ENCODE measurements at places on chromosomes 13 and 19. TPM values are rescaled to one million over a fixed set of nuclear protein-coding genes. Genes with fewer than 3 reads are reported as not detected.

DNA sequence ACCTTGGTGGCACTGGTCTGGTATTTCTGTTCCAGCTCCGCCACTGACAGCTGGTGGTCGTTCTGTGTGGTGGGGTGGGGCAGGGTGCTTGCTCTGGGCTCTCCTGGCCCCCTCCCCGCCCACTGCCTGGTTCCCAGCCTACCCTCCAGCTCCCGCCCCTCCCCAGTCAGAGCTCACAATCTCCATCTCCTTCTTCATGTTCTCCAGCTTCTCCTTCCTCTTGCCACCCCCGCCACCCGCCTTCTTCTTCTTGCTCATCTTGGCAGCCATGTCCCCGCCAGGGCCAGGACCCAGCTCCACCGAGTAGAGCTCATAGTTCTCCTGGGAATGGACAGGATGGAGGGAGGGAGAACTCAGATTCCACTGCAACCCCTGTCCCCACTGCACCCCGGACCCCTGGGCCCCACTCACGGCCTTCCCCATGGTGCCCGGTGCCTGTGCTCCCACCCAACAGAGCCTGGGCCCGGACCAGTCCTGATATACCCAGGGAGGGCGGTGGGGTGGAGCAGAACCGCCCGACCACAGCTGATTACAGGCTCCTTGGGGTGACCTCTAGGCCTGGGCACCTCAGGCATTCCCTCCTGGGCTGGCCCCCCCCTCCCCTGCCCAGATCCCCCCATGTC, at the start of gene ATP4A:
ATP4A (minus strand) TSS at position 452 of the 623 bp plus-strand sequence; CDS start at position 423, 29 bp downstream.
- H3K4me1 ChIP-seq = no peaks in the 10 kb centered on the region
- DNase-seq = no peak
- H3K27me3 ChIP-seq = peaks cover 5% of the 10 kb centered on the region
- H3K36me3 ChIP-seq = no peaks in the 10 kb centered on the region

- H3K27ac ChIP-seq = no peak overlapping the region
- H3K36me3 ChIP-seq = no peaks in the 10 kb centered on the region
- DNase-seq = no peak
- no peaks in the 10 kb centered on the region for H3K4me1 ChIP-seq
- no peaks in the 10 kb centered on the region for H3K27me3 ChIP-seq
Observed at GRCh38 chr13:73138638-73139491, 80.1 kb downstream of the KLF5 start.

The SIGLEC7 gene
- not detected for total RNA-seq

DNA sequence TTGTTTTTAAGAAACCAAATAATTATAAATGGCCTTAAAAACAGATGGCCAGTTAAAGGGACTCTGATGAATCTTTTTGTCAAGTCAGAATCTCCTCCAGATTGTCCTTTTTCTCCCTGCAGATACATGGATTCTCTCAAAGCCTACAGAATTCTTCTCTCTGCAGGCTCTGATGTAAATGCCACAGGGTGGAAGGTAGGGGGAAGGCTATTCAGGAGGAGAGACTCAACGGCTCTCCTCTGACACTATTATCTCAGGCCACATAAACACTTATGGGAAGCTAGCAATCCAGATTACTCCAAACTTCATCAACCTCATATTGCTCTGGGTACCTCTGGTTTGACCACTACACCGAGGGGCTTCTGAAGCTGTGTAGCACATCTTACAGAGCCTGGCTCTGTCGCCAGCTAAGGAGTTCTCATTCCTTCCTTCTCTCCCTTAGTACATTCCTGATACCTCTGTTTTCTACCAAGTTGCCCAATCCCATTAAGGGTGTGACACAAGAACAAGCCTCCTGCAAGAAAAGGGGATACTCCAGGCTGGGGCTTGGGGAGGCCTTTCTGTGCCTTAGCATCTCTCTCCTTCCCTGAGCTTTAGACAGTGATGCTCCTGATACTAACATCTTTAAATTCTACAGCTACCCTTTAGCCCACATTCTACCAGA, 14.9 kb downstream of the LCP1 start:
- no peaks in the 10 kb centered on the region for H3K27me3 ChIP-seq
- peak overlapping the region; percentile 38 for H3K4me3 ChIP-seq
- H3K4me1 ChIP-seq = peaks cover 4% of the 10 kb centered on the region
- no peak for DNase-seq
- no peaks in the 10 kb centered on the region for H3K36me3 ChIP-seq
- peak overlapping the region; percentile 19 for H3K27ac ChIP-seq

The SPC24 gene
- 0.73 TPM for total RNA-seq

DNA sequence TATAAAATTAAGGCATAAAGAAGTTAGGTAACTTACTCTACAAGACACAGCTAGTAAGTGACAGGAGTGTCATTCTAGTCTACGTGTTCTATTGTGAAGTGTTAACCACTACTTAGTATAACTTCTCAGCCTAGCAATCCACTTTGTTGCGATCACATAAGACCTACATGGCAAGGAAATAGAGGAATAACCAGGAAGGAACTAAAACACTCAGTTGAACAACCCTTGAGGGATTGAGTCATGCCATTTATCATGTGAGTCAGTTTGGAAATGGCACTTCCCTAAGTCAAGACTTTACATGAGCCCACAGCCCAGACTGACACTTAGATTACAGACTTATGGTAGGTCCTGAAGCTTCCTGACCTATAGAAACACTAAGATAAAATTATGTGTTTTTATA, 279.5 kb upstream of the PCDH20 start:
- H3K27me3 ChIP-seq = no peaks in the 10 kb centered on the region
- H3K27ac ChIP-seq = no peak overlapping the region
- H3K36me3 ChIP-seq = no peaks in the 10 kb centered on the region
- H3K4me1 ChIP-seq = no peaks in the 10 kb centered on the region

- H3K27me3 ChIP-seq = no peaks in the 10 kb centered on the region
- no peak overlapping the region for H3K27ac ChIP-seq
- no peaks in the 10 kb centered on the region for H3K36me3 ChIP-seq
- no peak for DNase-seq
Observed at GRCh38 chr13:87903553-87903952, 232.4 kb downstream of the SLITRK5 start.

DNA sequence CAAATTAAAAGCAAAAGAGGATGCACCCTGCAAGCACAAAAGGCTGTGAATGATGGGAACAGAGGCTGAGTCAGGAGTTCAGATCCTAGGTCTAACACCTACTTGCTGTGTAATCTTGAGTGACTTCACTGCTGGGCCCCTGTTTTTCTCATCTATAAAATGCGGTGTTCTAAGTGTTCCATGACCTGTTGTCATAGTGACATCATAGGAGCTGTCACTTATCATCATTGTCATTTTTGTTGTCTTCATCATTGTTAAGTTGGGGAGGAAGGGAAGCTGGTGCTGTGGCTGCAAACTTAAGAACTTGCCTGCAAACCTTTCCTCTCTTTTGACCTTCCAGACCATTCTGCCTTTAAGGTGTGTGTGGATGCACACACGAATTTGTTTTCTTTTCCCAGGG, 20.6 kb downstream of the ACSBG2 start:
- no peaks in the 10 kb centered on the region for H3K36me3 ChIP-seq
- H3K4me3 ChIP-seq = no peak overlapping the region
- no peak overlapping the region for H3K27ac ChIP-seq
- H3K4me1 ChIP-seq = no peaks in the 10 kb centered on the region
- H3K27me3 ChIP-seq = no peaks in the 10 kb centered on the region

The PDX1 gene
- total RNA-seq = not detected

- no peak overlapping the region for H3K4me3 ChIP-seq
- no peaks in the 10 kb centered on the region for H3K36me3 ChIP-seq
- H3K27ac ChIP-seq = no peak overlapping the region
- DNase-seq = no peak
Observed at GRCh38 chr13:107258599-107259187, 690.8 kb upstream of the ARGLU1 start.

DNA sequence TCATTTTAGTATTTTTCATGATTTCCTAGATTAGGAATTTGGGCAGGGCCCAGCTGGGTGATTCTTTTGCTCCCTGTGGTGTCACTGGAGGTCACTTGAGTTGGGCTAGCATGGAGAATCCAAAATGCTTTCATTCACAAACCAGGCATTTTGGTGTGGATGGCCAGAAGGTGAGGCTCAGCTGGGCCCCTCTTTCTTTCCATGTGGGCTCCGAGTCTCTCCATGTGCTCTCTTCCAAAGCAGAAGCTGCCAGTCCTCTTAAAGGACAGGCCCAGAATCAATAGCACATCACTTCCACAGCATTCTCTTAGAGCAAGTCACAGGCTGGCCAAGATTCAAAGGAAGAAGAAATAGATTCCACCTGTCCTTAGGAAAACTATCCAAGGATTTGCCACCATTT, 21.8 kb upstream of the IGLON5 start:
- no peak overlapping the region for H3K27ac ChIP-seq
- no peaks in the 10 kb centered on the region for H3K36me3 ChIP-seq
- H3K4me1 ChIP-seq = no peaks in the 10 kb centered on the region
- no peak for DNase-seq
- H3K27me3 ChIP-seq = no peaks in the 10 kb centered on the region

DNA sequence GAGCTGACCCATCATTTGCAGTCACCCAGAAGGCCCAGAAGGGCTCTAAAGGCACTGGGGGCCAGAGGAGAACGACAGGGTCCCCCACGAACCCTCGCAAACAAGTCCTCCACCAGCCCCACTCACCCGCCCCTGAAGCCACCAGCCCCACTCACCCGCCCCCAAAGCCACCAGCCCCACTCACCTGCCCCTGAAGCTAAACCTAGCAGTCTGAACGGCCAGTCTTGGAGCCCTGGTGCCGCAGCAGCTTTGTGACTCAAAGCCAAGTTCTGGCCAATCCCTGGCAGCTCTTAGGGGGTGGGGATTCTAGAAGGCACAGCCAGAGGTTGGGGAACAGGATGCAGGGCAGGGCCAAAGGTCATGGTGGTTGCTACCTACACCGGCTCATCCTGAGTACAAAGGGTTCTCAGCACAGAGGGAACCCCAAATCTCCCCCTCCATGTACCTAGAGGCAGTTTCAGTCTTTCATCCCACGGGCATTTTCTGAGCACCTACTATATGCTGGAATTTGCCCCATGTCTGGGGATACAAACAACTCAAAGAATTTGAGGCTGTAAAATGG, at the start of gene IQCN:
IQCN (minus strand) TSS at position 234 of the 562 bp plus-strand sequence. CDS start 4,974 bp downstream, outside the sequence.
- no peak within 1 kb of the TSS for H3K4me3 ChIP-seq
- peak within 1 kb of the TSS; percentile 70 for H3K27ac ChIP-seq
- no peaks in the 10 kb centered on the region for H3K36me3 ChIP-seq
- H3K4me1 ChIP-seq = peaks cover 16% of the 10 kb centered on the region
- no peaks in the 10 kb centered on the region for H3K27me3 ChIP-seq
- DNase-seq = no peak

The SYNGR4 gene
- total RNA-seq = not detected

GRCh38 chr13:94708031-94708859, 4.1 kb downstream of the SOX21 start:
- no peak for DNase-seq
- H3K27ac ChIP-seq = no peak overlapping the region
- peak overlapping the region; percentile 16 for H3K4me3 ChIP-seq

DNA sequence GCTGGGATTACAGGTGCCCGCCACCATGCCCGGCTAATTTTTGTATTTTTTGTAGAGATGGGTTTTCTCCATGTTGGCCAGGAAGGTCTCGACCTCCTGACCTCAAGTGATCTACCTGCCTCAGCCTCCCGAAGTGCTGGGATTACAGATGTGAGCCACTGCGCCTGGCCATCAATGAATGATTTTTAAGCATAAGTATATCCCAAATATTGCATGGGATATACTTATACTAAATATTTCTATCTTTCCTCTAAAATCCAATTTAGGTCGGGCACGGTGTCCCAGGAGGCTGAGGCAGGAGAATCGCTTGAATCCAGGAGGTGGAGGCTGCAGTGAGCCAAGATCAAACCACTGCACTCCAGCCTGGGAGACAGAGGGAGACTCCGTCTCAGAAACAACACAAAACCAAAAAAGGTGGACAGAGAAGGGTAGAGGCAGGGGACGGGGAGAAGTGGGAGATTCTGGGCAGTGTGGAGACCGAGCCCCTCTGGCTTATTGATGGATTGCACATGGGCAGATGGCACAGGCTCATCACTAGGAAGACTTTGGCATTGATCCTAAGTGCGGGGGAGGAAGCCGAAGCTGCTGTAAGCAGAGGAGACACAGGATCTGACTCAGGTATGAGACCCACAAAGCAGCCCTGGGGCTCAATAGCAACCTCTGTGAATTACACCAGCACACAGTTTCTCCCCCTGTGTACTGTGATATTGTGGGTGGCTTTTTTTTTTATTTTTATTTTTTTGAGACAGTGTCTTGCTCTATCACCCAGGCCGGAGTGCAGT, 13.5 kb downstream of the ARRDC5 start:
- H3K27me3 ChIP-seq = no peaks in the 10 kb centered on the region
- H3K4me3 ChIP-seq = no peak overlapping the region
- H3K4me1 ChIP-seq = no peaks in the 10 kb centered on the region
- H3K36me3 ChIP-seq = no peaks in the 10 kb centered on the region
- H3K27ac ChIP-seq = no peak overlapping the region

The PSG11 gene
- not detected for total RNA-seq

GRCh38 chr13:43933378-43933777, 53.7 kb downstream of the LACC1 start:
- H3K27ac ChIP-seq = no peak overlapping the region
- DNase-seq = no peak
- H3K36me3 ChIP-seq = no peaks in the 10 kb centered on the region

The RNF113B gene
- total RNA-seq = not detected

The LRRC63 gene
- total RNA-seq = 1.7 TPM

DNA sequence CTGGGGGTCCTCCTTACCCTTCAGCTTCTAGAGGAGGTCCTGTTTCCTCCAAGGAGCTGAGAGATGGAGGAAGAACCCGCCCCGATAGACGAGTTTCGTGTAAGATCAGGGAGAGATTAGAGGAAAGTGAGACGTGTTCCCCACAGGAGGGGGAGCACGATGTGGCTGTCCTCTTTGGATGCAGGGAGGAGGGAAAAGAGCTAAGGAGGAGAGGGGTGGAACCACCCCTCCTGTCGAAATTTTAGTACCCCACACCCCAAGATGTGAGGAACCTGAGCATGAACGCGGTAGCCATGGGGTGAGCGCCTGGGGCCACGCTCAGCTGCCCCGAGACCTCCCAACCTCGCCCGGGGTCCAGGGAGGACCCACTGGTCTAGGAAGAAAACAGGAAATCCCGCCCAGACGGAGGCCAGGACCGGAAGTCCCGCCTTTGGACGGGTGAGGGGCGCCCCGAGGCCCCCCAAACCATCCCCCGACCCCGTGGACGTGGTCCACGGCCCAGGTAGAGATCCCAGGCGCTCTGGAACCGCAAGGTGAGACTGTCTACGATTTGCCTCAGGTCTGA, 1.2 kb downstream of the AKT1S1 start:
- DNase-seq = peak; percentile 57
- no peaks in the 10 kb centered on the region for H3K27me3 ChIP-seq
- peaks cover 12% of the 10 kb centered on the region for H3K4me1 ChIP-seq
- peak overlapping the region; percentile 94 for H3K4me3 ChIP-seq
- peak overlapping the region; percentile 99 for H3K27ac ChIP-seq

GRCh38 chr19:15871570-15871969, 26.3 kb downstream of the CYP4F2 start:
- H3K4me3 ChIP-seq = no peak overlapping the region
- DNase-seq = no peak
- H3K36me3 ChIP-seq = no peaks in the 10 kb centered on the region
- H3K27ac ChIP-seq = no peak overlapping the region
- H3K27me3 ChIP-seq = no peaks in the 10 kb centered on the region
- no peaks in the 10 kb centered on the region for H3K4me1 ChIP-seq

DNA sequence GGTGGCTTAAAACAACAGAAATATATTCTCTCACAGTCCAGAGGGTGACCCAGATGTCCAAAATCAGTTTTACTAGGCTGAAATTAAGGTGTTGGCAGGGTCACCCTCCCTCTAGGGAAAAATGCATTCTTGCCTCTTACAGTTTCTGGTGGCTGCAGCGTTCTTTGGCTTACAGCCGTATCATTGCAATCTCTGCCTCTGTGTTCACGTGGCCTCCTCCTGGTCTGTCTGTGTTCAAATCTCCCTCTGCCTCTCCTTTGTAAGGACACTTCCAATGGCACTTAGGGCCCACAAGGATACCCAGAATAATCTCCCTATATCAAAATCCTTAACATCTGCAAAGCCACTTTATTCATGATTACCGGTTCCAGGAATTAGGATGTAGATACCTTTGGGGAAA, 21.1 kb downstream of the KCTD12 start:
- H3K27ac ChIP-seq = no peak overlapping the region
- H3K36me3 ChIP-seq = no peaks in the 10 kb centered on the region
- no peak overlapping the region for H3K4me3 ChIP-seq
- no peaks in the 10 kb centered on the region for H3K4me1 ChIP-seq
- DNase-seq = no peak
